ENCODE measurements at places on chromosomes 2 and 18.
A peak's percentile ranks its signal among the peaks of the same experiment; 100 is the strongest.

GRCh38 chr18:54662986-54663385, 71.9 kb downstream of the DYNAP start:
- no peak for DNase-seq

GRCh38 chr2:238250896-238251295, 11.1 kb upstream of the HES6 start:
- DNase-seq = no peak

GRCh38 chr2:45026924-45027450, 17.7 kb upstream of the SIX2 start:
- no peak for DNase-seq

DNA sequence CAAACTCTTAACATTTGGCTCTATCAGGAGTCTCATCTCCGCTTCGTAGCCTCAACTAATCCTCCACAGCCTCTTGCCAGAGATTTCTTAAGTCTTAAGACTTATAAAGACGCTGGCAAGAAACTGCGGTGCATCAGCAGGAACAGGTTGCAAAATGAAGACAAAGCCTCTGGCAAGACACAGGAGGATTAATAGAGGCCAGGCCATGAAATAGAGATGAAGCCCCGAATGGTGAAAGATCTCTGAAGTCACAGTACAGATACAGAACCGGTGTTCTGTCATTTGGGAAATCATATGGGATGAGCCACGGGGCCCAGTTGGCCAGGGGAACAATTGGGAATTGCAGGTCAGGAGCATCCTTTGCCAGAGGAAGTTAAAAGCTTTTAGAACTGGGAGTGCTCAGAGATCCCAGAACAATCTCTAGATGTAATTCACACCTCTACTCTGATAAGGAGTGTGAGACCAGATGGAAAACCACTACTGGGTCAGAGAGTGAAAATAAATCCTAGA, 190.9 kb upstream of the FOSL2 start:
- no peak for DNase-seq

DNA sequence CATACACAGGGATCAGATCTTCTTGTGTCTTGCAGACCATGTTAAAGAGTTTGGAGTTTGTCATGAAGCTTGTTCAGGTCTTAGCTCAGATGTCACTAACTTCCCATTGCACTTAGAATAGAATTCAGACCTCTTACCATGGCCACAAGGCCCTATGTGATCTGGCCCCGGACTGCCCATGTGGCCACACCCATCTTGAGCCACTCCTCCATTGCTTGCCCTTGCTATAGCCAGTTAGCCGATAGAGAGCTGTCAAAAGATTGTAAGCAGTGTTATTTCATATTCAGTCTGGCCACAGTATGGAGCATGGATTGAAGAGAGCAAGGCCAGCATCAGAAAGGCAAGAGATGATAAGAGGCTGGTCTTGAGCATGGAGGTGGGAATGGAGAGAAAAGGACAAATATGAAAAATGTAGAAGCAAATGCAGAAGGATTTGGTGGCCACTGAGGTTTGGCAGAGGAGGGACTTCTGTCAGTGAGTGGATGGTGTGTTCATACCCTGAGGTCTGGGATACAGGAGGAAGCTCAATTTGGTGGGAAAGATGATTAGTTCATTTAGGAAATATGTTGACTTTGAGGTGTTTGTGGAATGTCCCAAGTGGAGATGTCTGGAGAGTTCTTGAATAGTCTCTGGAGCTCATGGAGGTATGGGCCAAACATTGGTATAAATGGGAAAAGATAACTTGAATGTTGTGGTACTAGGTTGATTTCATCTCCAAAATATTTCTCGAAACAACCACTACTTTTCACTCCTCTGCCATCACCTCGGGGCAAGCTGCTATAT, 10.6 kb downstream of the DGUOK start:
- no peak for DNase-seq

GRCh38 chr2:99802734-99803133, 312.9 kb upstream of the REV1 start:
- DNase-seq = no peak

GRCh38 chr2:36912695-36913094, 53.6 kb downstream of the STRN start:
- no peak for DNase-seq

DNA sequence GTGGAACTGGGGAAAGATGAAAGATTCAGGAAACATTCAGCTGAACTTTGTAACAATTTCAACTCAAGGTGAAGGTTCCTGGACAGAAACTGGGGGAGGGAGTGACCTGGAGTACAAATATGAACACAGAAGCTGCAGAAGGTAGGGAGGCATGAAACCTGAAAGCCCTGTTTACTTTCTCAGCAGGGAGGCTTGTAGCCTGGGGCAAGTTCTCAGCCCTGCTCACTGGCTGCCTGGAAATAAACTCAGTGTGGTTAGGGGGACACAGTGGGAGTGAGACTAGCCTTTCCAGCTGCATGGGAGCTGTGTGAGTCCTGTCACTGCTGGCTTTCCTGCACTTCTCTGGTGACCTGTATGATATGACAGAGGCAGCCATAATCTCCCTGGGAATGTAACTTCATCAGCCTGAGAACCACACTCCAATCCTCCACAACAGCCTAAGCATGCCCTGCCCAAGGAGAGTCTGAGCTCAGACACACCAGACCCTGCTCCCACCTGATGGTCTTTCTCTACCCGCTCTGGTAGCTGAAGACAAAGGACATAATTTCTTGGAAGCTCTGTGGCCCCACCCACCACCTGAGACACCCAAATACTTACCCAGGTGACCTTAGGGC, 77.0 kb downstream of the ZSWIM2 start:
- no peak for DNase-seq

DNA sequence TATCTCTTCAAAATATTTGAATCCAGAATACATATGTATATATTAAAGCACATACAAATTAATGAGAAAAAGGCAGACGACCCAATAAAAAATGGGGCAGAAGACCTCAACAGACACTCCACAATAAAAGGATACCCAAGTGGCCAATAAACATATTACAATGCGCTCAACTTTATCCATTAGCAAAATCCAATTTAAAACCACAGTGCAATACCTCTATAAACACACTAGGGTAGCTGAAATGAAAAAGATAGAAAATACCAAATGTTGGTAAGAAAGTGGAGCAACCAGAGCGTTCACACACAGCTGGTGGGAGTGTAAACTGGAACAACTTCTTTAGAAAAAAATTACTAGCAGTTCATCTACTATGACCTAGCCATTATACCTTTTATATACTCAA, 75.3 kb downstream of the CCDC148 start:
- DNase-seq = no peak

DNA sequence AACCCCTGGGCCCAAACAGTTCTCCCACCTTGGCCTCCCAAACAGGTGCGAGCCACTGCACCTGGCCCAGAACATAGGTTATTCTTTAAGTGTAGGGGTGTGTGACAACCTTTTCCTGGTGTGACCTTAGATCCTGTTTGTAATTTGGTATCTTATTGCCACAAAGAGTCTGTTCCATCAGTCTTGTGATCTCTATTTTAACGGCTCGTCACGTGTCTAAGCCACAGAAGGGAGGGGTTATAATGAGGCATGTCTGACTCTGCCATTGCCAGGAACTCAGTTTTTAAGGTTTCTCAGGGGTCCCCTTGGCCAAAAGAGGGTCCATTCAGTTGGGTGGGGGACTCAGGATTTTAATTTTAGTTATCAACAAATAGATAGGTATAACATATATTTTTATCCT, 4.4 kb upstream of the ALS2 start:
- DNase-seq = no peak

- no peak for DNase-seq
These were observed 75.9 kb downstream of the PTGR3 start for GRCh38 chr18:75132931-75133525.

GRCh38 chr2:239930378-239930777, 94.8 kb downstream of the NDUFA10 start:
- DNase-seq = peak; percentile 39

DNA sequence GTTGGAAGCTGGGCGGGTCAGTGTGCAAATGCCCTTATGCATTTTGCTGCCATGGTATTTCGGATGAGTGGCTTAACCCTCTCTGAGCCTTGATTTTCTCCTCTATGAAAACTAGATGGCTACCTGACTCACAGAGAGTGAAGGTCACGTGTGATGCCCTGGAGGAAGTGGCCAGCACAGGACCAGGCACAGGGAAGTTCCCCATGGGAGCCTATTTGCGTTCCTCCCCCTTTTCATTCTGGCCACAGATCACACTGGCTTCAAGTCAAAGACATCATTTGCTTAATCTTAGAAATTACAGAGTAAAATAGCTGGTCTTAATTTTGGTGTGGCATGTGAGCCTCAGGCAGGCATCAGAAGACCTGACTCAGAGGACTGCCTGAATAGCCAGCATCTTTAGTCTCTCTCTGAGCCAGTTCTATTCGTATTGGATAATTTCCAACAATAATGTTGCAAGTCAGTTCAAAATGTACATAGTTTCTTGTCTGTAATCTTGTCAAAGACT, 57.6 kb upstream of the CD302 start:
- DNase-seq = no peak

DNA sequence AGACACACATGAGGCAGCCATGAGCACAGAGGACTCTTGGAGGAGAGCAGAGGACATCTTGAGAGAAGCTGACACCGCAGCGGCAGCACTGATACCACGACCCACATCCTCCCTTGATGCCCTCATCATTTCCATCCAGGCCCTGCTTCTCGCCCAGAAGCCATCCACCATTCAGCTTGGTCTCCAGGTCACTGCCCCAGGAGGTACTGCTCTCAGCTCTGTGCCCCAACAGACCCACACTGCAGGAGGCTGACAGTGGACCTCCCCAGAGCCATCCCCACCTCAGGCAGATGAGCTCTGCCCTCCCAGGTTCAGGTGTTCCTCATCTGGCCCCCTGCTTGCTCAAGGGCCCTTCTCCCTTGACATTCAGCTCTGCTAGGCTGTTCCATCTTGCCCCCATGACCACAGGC, 74.9 kb downstream of the ACKR3 start:
- DNase-seq = no peak

- DNase-seq = no peak
These were observed 31.2 kb downstream of the GPC1 start for GRCh38 chr2:240466579-240467148.

DNA sequence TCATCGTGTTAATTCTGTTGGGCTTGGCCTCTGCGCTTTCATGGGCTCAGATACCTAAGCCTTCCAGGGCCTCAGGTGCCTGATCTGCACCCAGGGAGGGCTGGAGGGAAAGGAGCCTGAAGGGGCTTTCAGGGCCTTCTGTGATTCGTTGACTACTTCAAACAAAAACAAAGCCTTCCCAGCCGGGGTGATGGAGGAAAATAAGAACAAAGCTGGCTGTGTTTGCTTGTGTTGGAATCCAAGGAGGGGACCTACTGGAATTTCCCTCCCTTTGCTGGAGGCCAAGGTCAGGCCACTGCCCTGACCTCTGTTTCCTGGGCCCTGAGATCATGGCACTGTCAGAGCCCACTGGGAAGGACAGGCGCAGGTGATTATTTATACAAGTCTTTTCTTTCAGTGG, 135.3 kb downstream of the KLHL29 start:
- DNase-seq = no peak

- no peak for DNase-seq
These were observed 59.5 kb upstream of the CCDC195 start for GRCh38 chr2:224775647-224776046.

DNA sequence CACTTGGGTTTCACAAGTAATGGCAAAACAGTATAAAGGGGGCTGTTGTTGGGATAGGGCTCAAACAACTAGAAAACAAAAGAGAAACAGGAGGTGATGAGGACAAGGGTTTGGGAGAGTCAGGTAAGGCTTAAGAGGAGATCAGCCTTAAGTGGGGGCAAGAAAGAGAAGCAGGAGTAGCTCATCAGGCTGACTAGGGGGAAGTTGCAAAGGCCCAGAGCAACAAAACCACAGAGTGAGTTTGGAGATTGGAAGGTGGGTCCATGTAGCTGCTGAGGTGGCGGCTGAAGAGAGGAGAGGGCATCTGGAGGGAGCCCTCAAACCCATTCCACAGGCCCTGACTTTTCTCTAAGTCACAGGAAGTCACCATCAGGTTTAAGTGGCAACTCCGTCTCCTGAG, 126.0 kb downstream of the MREG start:
- DNase-seq = no peak

DNA sequence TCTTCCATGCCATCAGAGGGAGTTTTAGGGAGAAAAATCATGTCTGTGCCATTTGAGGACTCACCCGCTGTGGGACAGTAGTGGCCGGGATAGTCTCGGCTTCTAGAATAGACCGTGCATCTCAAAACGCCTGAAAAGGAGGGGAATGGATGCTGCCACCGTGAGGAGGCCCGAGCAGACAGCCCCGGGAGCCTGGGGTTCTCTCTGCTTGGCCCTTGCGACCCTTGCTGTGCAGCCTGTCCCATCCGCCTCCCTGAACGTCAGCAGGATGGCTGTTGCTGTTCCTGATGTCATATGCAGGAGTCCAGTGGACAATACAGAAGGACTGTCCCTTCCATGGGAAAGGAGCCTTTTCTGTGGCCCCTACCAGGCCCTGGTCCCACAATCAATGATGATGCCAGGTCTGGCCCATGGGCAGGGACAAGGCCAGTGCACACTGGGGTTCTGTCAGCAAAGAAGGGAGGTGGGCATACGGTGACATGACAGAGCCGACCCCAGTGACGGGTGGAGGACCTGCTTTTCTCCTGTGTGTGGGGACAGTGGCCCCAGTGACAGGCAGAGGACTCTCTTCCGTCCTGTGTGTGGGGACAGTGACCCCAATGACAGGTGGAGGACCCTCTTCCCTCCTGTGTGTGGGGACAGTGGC, 58.8 kb downstream of the ACKR3 start:
- DNase-seq = no peak

GRCh38 chr2:219174146-219174545, 2.6 kb downstream of the CNPPD1 start:
- no peak for DNase-seq

DNA sequence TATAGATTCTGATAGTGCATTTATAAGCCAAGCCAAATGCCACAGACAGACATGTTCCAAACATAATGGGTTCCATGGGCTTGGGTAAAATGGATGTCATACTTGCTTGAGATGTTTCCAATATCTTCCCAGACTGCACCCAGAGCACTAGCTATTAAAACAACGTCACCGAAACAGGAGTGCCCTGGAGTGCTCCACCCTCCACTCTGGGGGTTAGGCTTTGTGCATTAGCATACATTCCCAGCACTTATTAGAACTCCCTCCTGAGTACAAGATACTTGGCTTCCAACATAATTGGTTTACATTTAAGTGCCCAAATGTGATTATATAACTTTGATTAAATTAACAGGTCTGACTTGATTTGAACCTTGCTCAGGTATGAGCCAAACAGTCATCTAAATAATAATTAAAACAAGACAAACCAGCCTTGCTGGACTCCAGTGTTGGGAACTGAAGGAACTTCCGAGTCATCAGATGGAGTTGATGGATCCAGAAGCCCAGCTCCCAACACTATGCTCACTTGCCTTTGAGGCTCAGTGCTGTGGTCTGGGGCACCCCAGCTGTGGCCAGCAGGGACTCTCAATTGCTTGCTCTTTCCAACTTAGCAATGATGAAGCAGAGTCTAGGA, 60.5 kb upstream of the LGALSL start:
- DNase-seq = no peak
